Pons (tissue), 1 donor: ENCODE measurements at places on chromosomes 4 and X.

GRCh38 chrX:121008920-121009319, 23.4 kb upstream of the CT47A1 start:
- DNase-seq: no peak

DNA sequence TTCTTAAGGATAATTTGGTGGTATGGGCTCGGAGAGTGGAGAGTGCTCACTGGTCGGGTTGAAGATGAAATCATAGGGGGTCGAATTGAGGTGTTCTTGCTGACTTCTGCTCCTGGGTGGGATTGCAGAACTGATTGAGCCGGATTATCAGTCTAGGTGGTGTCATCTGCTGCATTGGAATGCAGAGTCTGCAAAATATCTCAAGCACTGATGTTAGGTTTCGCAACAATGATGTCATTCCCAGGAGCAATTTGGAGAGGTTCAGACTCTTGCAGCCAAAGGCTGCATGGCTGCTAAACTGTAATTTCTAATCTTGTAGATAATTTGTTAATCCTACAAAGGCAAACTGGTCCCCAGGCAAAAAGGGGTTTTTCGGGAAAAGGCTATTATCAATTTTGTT, 67.7 kb downstream of the RHOH start:
- no peak for DNase-seq

DNA sequence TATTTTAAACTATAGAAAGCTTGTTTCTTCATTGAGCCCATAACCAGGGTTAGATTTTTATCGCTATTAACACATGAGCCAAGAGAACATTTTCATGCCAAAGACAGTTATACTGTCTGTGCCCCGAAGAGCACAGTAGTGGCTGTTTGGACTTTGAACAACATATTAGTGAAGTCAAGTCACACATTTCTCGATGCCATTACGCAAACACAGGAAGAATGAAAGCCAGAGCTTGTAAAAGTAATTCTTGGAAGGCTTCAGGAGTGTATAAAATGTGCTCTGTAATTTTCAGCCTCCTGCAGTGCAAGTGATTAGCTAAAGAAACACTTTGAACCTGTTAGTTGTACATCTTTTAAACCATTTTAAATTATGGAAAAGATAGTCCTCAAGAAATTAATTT, 590.7 kb upstream of the PITX2 start:
- no peak for DNase-seq

- no peak for DNase-seq
Measured at GRCh38 chr4:71609167-71609566, 174.7 kb downstream of the GC start.

DNA sequence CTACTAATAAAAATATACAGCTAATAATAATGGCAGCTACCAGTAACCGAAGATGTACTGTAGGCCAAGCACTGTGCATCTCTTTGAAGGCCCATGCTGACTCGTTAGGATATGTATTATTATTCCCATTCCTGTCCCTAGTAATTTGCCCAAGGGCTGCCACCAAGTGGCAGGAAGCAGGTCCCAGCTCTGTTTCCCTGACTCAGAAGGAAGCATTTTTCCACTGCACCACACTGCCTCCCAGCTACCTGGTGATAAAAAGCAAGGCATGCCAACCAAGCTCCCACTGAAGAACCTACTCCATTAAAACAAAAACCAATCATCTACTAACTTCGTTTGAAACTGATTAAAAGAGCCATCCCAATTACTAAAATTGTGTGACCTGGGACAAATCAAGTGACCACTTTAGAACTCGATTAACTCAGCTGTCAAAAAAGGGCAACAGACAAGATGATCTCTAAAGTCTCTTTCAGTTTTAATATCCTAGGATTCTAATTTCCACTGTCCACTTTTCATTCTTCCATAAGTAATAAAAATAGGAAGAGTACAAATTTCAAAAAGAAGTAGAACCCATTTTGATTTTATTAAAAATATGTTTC, 24.3 kb upstream of the PGM2 start:
- DNase-seq: peak; percentile 87

DNA sequence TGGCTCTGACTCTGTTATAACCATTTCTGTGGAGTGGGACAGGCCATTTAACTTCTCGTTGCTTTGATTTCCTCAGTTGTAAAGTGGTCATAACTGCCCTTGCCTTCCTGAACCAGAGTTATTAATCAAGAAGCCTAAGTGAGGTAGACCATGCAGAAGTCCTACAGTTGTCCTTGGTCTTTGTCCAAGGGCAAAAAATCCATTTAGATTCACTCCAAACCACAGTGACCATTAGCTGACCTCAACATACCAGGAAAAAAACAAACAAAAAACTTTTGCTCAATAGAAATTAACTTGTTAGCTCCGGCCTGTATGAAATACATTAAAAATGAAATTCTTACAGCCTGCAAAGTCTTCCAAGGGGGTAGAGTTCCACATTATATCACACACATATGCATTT, 52.7 kb downstream of the TBC1D9 start:
- DNase-seq: no peak

DNA sequence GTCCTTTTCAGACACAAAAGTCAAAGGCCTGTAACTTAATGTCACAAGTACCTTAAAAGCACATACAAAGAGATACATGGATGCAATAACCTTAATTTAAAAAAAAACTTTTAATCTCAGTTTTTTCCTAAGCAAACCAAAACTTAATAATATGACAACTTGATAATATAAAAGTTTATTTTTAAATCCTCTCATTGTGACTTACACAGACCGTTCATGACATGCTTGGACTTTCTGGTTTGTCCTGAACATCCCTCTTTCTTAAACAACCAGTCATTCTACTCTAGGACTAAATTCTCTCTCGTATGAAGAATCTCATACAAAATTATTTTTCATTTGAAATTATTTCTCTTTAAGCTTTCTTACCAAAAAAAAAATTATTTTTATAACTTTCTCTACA, 43.1 kb upstream of the CYP2U1 start:
- DNase-seq: no peak

DNA sequence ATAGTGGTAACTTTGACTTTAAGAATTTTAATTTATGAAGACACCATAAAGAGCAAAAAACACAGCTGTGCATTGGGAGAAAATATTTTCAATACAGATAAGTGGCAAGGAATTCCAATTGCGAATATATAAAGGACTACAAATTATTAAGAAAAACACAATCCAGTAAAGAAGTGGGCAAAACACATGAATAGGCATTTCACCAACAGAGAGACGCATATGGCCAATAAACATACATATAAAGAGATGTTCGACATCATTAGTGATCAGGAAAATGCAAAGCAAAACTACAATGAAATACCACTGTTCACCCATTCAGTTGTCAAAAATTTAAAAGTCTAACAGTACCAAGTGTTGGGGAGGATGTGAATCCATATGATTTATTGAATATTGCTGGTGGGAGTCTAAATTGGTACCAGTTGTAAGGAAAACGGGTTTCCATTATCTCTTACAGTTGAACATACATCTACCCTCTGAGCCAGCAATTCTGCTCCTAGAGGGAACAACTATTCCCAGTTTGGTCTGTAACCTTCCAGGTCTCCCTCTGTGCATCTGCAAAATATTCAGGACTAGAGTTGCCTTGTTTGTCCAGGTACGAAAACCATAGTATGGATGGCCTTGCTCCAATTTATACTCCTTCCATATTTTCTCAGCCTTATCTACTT, 1.7 kb upstream of the MPP1 start:
- DNase-seq: no peak

- DNase-seq: no peak
Measured at GRCh38 chr4:6225469-6225868, 25.1 kb upstream of the JAKMIP1 start.
